ENCODE measurements at places on chromosomes 16 and 17.

DNA sequence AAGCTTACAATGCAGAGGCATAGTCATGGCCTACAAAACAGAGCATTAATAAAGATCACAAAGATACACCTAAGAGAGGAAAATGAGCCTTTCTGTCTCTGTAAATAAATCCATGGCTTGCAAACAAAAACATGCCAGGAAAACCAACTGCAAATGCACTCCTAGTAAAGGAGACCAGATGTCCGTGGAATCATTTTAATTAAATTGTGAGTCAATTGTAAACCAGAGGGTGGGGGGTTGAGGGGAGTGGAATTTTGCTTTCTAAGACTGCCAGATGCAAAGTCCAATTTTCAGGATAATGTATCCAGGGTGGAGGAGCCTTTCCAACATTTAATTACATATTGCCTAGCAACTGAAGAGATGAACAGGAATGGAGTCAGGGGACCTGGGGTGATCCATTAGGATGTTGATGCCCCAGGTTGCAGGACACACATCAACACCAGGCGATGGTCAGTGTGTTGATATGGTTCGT lies 390.3 kb upstream of the CCL2 start:
- DNase-seq: no peak

- peak; percentile 21 for DNase-seq
These were observed 115.6 kb upstream of the SDK2 start for GRCh38 chr17:73759734-73760438.

DNA sequence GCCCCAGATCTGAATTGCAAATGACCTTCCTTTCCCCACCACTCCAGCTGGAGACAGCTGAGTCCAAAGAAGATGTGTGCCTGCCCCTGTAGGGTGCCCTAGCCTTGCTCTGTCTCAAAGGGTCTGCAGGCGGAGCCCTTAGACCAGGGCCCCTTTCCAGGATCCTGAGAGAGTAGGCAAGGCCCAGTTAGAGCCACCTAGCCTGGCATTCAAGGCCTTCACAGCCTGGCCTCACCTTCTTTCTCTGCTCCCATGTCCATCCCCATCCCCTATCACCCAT lies 66.6 kb upstream of the LHX1 start:
- DNase-seq: no peak

DNA sequence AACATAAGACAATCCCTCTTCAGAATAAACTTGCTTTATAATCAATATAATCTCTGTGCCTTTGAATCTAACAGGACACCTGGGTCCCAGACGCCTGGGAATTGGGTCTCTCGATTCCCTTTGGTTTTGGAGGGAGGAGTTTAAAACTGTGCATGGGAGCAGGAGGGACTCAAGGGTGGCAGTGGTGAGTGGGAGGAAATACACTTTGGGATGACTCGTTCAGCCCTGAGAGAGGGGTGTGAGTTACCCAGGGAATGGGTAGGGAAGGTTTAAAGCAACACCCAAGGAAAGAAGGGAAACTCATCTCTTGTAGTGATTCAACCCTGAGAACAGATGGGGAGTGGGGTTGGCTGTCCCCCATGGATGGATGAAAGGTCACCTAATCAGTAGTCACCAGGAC lies 1.6 kb downstream of the RANGRF start:
- DNase-seq: no peak

DNA sequence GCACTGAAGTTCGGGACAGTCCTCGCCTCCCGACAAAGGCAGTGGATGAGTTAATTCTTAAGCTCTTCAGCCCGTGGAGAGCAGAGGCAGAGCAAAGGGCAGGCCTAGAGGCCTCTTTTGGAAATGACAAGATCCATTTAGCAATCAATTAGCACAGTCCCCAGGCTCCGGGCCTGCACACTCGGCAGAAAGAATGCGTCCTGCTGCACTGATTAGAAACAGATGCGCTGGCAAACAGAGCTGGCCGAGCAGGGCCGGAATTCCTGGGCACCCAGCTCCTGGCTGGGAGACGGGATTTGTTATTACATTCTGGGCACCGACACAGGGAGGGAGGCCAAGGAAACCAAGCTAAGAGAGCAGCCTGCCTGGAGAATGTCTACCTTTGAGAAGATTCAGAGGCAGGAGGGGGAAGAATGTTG lies 162.9 kb downstream of the COPRS start:
- no peak for DNase-seq

- no peak for DNase-seq
These were observed 245.5 kb downstream of the CBLN1 start for GRCh38 chr16:49036126-49036525.

GRCh38 chr17:60554377-60554788 lies 28.3 kb upstream of the APPBP2 start:
- no peak for DNase-seq

DNA sequence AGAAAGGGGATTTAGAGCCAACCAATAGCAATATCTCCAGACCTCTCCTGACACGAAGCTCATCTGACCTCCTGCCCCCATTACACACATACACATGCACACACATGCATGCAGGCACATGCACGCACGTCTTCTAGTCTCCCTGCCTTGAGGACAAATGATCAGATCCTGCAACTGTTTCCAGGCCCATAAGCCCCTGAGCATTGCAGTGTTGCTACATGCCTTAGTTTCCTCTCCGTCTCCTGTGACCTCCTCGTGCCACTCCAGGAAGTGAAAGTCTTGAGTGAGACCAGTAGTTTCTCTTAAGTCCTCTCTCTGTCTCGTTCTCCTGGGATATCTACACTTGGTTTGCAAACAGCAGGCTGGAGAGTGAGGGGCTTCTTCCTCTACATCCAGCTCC lies 8.2 kb downstream of the CIITA start:
- no peak for DNase-seq

DNA sequence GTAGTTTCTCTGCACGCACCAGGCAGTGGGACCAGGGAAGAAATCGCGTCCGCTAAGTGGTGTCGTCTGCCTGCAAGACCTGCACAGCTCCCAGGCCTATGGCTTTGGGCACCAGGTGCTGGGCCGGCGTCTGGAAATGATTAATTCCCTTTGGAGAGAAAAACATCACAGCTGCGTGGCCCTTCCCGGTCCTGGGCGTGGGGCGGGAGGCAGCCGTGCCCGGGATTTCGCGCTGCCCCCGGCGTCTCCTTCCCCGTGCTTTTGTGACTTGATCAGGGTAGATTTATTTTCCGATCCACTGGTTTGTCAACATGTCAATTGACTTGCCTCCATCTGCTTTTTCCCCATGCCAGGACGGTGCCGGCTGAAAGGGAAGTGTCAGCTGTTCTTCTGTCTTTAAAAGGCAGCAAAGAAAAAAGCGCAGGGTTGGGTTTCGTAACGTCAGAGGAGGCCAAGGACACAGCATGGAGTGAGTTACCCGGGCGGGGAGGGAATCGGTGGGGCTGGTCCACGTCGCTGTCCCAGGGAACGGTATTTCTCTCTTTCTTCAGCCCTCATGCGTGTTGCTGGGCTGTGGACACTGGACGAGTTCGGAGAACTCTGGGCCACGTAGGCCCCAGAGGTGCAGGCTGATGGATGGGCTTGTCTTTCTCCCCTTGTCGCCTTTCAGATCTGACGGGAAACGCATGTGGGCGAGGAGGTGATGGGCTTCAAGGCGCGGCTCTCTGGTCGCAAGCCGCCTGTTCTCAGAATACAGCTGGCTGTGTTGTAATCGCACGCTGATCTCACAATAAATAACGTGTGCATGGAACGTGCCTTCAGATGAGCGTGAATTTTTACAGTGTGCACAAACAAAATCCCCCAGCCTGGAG lies 188.1 kb upstream of the ZNF469 start:
- no peak for DNase-seq

- no peak for DNase-seq
These were observed 32.9 kb upstream of the SKAP1 start for GRCh38 chr17:48462946-48463345.

DNA sequence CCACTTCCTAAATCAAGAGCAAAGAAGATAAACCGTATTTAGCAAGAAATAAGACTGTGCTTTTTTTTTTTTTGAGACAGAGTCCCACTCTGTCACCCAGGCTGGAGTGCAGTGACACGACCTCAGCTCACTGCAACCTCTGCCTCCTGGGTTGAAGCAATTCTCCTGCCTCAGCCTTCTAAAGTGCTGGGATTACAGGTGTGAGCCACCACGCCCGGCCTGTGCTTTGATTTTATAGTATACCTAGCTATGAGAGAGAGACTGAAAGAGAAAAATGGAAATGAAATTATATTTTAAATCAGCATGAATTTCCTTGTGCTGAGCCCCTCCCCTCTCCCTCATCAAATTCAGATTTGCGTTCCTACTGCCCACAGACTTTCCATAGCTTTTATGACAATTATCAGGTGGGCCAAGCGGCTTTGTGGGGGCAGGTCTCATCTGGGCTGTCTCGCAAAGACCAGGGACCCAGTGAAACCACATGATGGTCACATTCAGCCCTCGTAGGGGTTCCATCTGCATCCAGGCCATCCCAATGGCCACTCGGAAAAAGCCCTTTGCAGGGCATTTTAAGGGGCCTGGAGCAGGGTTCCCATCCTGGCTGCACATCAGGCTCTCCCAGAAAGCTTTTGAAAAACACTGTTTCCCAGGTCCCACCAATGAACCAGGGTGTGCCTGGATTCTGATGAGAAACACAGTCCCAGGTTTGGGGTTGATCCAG lies 8.5 kb downstream of the CACNG1 start:
- no peak for DNase-seq

GRCh38 chr16:49640581-49640980 lies 215.3 kb downstream of the ZNF423 start:
- DNase-seq: no peak

DNA sequence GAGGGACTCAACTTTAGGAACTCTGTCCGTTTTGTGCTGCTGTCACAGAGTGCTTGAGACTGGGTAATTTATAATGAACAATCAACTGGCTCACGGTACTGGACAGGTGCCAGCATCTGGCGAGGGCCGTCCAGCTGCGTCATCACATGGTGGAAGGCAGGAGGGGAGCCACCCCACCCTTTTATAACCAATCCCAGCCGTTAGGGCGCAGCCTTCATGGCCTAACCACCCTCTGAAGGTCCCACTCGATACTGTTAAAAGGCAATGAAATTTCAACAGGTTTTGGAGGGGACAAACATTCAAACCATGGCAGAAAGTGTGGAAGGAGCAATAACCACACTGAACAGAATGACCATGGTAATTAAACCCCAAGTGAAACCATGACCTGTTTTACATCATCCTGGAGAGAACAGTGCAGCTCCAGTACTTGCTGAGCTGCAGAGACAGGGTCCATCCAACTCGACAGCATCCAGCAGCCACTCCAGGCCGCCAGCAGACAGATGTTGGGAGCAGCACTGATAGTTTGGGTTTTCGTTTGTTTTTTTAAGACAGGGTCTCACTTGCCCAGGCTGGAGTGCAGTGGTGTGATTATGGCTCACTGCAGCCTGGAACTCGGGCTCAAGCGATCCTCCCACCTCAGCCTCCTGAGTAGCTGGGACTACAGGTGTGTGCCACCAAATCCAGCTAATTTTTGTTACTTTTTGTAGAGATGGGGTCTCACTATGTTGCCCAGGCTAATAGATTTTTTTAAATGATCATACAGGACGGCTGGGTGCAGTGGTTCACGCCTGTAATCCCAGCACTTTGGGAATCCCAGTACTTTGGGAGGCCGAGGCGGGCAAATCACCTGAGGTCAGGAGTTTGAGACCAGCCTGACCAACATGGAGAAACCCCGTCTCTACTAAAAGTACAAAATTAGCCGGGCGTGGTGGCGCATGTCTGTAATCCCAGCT lies 11.0 kb downstream of the CHMP6 start:
- no peak for DNase-seq

- DNase-seq: no peak
These were observed 25.8 kb downstream of the ZNRF1 start for GRCh38 chr16:75024594-75024993.

DNA sequence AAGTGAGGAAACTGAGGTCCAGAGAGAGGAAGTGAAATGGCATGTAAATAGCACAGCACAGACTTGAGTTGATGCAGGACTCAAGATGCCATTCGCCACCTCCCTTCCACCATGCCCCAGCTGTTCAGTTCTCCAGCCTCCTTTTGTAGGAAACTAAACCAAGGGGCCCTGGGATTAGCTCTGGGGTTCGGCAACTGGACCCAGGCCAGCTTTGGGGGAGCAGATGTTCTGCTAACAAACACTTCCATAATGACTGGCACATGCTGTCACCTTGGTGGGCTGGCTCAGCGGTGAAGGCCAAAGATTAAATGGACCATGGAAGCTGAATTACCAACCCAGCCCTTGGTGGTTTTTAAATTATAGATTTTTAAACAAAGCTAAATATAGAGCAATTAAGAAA lies 77.0 kb downstream of the IRX6 start:
- no peak for DNase-seq

DNA sequence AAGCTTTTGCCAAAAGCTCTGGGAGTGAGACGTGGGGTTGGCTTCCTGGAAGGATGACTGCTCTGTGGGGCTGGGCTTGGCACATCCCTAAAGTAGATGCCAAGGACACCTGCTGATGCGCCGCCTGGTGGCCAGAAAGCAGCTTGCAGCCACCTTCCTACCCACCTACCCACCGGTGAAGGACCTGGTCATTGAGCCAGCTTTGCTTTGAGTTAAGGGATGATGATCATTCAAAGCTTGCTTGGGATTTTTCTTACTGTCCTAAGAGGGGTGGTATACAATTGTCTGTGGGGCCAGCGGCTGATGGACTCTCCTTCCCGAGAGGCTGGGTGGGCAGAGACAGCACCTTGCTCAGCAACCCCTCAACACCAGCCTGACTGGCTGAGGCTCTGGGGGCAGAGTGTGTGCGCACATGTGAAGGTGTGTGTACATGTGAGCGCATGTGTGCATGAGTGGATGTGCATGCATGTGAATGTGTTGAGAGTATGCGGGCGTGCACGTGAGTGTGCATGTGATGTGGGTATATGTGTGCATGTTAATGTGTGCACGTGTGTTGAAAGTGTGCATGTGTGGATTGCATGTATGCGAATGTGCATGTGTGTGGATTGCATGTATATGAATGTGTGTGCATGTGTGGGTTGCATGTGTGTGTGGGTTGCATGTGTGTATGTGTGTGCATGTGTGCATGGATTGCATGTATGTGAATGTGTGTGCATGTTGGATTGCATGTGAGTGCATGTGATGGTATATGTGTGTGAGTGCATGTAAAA lies 18.6 kb downstream of the C1QTNF1 start:
- no peak for DNase-seq

DNA sequence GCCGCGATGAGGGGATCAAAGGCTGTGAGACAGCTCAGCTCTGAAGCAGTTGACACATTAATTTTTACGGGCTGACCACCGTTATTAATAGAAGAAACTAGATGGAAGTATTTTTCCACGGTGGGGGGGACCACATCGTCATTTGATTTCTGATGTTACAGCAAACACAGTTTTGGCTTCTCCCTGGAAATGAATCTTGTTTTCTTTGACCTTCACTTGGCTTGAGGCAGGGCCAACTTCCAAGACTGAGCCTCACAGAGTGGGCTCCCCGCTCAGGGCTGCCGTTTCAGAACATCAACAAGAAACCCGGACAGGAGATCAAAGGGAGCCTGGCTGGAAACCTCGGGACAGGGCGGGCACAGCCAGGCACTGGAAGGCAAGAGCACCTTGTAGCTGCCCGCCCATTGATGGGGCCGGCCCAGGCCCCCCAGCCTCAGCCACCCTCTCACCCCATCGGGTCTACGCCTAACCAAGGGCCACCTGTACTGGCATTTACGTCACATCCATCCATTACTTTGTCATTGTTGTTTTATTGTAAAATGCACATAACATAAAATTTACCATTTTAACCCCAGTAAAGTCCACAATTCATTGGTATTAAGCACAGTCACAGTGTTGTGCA lies 124.6 kb downstream of the C16orf95 start:
- DNase-seq: no peak

Data from NCI-H187 treated with DMSO at 0.1 percent for 48 hours (cell line).